Upper lobe of right lung (tissue), 1 donor: ENCODE measurements at places on chromosomes 4 and X.

DNA sequence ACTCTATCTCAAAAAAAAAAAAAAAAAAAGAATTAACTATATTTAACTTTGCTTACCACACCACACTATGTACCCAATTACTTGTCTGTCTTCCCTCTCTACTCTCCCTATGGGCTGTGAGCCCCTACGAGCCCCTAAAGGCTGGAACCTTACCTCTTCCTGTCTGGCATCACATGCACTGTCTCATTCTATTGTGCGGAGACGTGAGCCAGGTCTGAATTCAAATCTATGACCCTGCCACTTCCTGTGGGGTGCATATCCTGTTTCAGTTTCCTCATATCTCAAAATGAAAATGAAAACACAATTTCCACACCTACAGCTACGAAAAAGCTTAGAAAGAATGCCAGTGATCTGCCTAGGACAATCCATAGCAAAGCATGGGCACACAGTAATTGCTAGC lies 42.9 kb upstream of the HS3ST1 start:
- no peak for DNase-seq

DNA sequence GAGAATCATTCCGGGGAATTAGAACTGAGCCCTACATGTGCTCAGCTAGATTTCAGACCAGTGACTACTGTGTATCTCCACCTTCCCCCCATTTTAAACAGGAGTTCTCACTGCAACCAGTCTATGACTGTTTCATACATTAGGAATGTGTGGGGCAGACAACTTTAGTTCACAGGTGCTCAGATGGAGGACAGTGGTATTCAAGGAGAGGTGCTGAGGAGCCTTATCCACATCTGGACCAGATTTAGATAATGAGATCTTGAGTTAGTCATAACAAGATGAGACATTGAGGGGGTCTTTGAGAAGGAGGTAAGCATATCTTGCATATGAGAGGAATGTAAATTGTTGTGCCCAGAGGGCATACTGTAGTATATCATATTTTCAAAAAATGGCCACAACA lies 32.8 kb upstream of the RELL1 start:
- DNase-seq = no peak

GRCh38 chr4:75698162-75698962 lies 25.2 kb upstream of the G3BP2 start:
- DNase-seq = no peak

- DNase-seq = no peak
Observed at GRCh38 chr4:79576429-79576753, 168.4 kb upstream of the GK2 start.

DNA sequence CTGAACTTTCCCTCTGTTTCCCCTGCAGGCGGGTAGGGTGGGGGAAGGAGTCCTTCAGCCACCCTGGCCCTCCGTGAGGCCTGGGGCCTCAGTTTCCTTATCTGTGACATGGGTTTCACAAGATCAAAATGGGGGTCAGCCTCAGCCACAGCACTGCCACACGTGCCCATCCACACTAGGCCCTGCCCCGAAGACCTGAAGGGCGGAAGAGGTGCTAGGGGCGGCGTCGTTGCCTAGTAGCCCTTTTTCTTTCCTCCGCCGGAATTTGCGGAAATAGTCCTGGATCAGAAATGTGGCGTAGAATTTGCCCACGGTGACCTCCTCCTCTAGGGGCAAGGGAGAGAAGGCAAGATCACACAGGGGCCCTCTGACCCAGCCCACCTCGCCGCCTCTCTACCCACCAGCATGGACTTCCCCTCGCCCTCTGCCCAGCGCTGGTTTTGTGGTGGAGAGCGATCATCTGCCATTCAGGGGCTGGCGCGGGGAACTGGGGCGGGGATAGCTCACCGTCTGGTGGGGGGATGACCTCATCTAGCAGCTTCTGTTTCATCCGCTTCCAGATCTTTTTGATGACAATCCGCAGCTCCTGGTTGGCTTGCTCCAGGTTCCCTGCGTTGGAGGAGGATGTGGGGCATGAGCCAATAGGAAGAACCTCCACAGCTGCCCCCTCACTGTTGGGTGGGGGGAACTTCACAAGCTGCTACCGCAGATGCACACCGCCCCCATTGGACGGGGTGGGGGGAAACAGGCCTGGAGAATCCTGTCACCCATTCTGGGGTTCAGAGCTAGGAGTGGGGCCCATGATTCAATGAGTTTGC lies 9.7 kb upstream of the SYP start:
- no peak for DNase-seq

GRCh38 chr4:178917756-178918155 lies 1475.5 kb upstream of the AGA start:
- DNase-seq = no peak

DNA sequence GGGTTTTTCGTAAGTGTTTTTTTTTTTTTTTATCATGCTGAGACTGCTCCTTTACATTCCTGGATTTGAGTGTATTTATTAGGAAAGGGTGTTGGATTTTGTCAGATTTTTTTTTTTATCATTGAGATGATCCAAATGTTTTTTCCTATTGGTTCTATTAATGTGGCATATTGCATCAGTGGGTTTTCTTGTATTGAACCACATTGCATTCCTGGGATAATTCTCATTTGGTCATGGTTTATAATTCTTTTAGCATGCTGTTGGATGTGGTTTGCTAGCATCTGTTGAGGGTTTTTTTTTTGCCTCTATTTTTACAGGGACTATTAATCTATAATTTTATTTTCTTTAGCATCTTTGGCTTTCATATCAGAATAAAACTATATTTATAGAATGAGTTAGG lies 28.8 kb downstream of the COL4A5 start:
- DNase-seq = no peak

DNA sequence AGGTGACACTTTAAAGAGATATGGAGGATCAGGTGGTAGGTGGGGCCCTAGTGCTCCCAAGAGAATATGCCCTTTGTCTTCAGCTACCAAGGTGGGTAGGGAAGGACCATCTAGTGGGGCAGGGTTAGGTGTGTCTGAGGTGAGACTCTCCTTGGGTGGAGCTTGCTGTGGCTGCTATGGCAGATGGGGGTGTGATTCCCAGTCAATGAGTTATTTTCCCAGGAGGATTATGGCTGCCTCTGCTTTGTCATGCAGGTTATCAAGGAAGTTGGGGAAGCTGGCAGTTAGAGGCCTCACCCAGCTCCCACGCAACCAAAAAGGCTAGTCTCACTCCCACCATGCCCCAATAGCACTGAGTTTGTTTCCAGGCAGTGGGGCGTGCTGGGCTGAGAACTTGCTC lies 18.0 kb upstream of the SPIN2A start:
- DNase-seq = no peak

DNA sequence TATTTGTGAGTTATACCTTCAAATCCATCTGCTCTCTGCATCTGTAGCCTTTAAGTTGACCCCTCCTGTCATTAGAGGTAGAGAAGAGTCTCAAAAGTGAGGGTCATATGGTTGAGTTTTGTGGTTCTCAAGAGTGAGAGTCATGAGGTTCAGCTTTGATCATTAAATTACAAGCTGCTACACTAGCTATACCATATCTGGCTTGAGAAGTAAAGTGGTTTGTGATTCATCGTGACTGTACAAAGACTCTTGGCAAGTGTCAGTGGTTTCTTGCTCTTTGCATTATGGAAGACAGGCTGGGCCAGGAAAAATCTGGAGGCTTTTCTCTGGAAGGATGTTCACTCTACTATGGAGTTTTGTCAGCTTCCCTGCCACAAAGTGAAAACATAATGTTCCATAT lies 170.6 kb downstream of the ZC4H2 start:
- no peak for DNase-seq
